ENCODE measurements at places on chromosomes 5 and 9.

- DNase-seq = no peak
Measured at GRCh38 chr5:143372187-143372829, 31.2 kb downstream of the NR3C1 start.

GRCh38 chr9:107929443-107929842 lies 439.9 kb upstream of the KLF4 start:
- DNase-seq = no peak

GRCh38 chr9:111613436-111614040 lies 14.1 kb upstream of the PTGR1 start:
- DNase-seq = no peak

GRCh38 chr5:27963050-27963783 lies 924.8 kb upstream of the CDH9 start:
- DNase-seq = no peak

DNA sequence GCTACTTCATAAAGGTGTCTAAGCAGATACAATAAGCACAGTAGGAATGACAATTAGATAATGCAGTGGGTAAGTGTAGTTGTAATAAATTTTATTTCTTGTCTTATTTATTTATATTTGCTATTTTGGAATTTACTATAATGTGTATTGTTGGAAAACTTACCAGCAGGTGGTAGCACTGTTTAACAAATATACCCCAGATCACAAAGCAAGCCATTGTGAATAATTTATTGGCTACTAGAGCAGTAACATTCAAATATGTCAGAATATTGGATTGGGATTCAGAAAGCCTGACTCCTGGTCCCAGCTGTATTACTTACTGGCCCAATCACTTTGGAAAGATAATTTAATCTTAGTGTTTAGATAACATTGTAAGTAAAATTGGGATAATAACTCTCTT lies 78.0 kb downstream of the ISOC1 start:
- no peak for DNase-seq

DNA sequence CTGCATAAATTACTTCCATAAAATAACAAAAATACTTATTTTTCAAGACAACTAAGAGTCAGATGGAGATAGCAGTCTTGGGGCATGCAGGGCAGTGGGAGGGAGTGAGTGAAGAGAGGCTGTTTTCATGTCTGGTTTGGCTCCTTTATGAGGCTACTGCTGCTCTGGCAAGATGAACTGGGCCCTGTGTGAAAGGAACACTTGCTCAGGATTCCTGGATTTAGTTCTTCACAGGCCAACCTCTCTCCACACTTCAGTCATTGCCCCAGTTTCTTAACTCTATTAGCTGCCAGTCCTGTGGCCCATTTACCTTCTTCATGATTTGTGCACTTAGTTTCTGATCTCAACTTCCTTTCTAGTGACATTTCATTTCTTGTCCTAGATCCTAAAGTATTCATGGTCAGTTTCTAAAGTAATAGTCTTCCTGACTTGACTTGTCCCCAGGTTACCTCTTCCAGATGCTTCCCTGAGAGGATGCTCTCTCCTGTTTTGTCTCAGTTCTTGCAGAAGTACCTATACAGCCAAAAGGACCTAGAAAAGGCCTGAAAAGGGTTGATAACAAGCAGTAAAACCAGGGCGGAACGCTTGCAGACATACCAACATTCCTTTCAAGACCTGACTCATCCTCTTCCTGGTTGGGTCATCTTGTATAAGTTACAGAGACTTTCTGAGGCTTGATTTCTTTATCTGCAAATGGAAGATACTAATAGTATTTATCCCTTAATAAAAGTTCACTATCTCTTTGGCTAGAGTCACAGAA lies 77.0 kb upstream of the ZFAND5 start:
- DNase-seq = no peak

GRCh38 chr5:120055858-120056257 lies 408.2 kb upstream of the PRR16 start:
- DNase-seq = no peak

DNA sequence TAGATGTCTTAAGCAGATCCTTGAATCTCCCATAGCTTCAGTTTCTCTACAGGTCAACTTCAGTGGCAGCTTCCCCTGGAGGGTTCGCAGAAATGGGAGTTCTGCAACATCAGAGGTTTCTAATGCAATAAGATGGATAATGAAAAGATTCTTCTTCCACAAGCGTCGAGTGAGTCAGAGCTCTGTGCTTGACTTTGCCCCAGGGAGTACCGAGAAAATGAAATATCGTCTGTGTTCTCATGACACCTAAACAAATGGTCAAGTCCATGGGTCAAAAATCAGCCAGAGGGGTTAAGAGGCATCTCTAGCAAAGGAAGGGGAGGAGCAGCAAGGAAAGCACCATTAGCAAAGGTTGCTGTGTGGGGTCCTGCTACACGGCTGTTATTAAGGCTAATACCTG lies 3.2 kb upstream of the ADRA1B start:
- no peak for DNase-seq

Data from neuronal stem cell (in vitro differentiated cells).